ENCODE measurements at places on chromosomes 2 and 18. TPM values are rescaled to one million over a fixed set of nuclear protein-coding genes. Genes with fewer than 3 reads are reported as not detected.

- no peak for ATAC-seq
These were observed 134.0 kb downstream of the FTCDNL1 start for GRCh38 chr2:199716807-199717586.

GRCh38 chr2:176582990-176583481 lies 313.8 kb downstream of the MTX2 start:
- ATAC-seq: no peak

Gene POU3F3
- not detected for total RNA-seq

DNA sequence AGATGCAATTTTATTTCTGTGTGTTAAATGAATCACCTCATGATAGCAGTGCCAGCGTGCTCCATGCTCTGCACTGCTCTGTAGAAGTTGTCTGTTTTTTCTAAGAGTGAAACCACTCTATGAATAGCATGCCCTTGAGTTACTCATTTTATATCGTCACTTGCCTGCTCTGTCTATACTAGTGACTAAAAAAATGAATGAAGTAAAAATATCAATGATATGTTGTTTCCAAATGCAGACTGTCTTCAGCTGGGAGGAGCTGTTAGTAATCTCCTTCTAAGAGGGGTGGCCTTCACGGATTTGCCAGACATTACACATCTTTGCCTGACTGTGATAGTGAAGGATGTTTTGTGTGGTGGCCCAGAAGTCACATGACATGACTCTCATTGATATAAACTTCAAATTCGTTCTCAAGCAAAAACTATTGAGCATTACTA lies 852.1 kb downstream of the CNTNAP5 start:
- ATAC-seq: no peak

GRCh38 chr2:196324211-196324610 lies 152.8 kb upstream of the STK17B start:
- ATAC-seq: no peak

- no peak for ATAC-seq
These were observed 225.3 kb upstream of the HDAC4 start for GRCh38 chr2:239625971-239626734.

DNA sequence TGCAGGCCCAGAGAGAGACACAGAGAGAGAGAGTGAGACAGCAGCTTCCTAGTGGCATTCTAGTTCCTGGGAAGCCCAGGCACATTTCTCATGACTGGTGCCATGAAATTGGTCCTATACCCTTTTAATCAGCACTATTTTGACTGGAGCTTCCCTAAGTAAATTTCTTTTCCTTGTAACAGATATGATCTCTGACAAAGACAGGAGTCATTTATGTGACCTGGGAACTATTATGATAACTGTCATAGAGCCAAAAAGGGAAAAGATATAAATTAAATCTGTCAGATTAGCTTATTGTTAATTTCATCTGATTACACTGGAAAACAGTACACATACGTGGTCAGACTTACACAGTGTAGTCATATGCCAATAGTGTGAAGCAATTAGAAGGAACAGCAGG lies 161.3 kb upstream of the HNRNPA3 start:
- ATAC-seq: no peak

Gene B4GALT6
- total RNA-seq: 2.9 TPM

DNA sequence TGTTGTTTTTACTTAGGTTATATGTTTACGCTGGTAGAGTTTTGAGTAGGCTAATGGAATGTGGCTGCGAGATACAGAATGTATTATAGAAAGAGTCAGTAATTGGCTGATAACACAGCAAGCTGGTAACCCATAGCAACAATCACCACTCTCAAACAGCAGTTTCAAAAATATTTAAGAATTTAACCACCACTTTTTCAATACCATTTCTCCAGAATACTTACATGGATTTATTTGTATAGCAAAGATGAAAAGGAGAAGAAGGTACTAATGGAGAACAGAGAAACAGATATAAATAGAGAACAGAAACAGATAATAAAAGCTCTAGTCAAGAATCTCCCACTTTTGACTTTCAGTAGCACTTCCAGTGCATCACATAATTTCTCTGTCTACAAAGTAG lies 188.3 kb upstream of the SLC39A10 start:
- no peak for ATAC-seq

Gene NR4A2
- 3.1 TPM for total RNA-seq

DNA sequence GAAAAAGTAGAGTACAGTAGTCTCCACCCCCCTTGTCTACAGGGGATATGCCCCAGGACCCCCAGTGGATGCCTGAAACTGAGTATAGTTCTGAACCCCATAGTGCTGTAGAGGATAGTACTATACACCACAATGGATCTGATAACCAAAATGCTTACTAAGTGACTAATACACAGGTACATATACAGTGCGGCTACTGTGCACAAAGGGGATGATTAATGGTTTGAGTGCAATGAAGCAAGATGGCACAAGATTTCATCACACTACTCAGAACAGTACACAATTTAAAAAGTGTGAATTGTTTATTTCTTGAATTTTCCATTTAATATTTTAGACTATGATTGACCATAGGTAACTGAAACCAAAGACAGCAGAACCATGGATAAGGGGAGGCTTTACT lies 446.9 kb upstream of the NRP2 start:
- peak; percentile 93 for ATAC-seq

- no peak for ATAC-seq
These were observed 55.5 kb downstream of the SGPP2 start for GRCh38 chr2:222479859-222480258.

DNA sequence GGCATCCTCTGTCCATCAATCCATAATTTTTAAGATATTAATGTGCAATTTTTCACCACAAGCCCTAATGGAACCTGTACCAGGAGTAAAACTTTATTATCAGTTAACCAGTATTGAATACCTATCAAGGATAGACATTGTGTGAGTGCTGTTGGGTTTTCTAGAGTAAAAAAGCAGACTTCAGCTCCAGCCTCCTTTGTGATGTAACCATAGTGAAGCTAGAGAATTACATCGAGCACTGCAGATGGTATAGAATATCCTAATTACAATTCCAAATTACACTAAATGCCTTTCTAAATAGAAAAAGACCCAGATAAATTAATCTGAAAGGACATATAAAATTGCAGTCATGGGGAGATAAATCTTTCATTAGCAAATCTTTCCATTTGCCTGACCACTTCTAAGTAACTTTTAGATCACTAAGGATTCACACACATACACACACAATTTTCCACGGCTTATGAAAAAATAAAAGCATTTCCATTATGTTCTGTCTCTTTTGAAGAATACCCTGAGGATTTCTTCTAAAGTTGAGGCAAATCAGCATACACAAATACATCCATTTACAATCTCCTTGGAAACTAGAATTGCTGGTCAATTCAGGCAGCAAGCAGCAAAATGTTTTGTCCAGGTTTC lies 117.1 kb upstream of the TANK start:
- no peak for ATAC-seq

GRCh38 chr18:49619801-49620200 lies 57.9 kb downstream of the LIPG start:
- ATAC-seq: no peak

DNA sequence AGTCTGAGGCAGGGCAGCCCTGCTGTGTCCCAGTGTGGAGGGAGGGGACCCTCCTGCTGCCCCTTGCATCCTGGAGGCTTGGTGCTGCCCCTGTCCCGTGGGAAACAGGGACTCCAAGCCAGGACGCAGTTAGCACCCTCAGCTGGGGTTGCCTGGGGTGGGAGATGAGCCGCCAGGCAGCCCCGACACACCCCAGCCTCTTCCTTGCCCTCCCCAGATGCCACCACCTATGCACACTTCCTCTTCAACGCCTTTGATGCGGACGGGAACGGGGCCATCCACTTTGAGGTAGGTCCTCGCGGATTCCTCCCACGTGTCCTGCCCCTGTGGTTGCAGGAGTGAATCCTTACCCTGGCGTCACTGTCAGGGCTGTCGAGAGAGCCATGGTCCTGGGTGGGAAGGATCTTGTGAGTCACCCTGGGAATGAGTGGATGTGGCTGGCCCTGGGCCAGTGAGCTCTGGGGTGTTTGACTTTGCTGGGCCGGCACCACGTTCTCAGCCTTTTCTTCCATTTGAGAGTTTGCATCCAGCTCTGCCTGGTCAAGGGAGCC lies 27.5 kb upstream of the FAHD2A start:
- no peak for ATAC-seq

- peak; percentile 52 for ATAC-seq
These were observed 1.2 kb downstream of the ALK start for GRCh38 chr2:29920130-29920577.

Gene DUSP2
- 1.8 TPM for total RNA-seq

Gene GULP1
- total RNA-seq: 10.2 TPM

- ATAC-seq: peak; percentile 87
These were observed 23.8 kb downstream of the SOWAHC start for GRCh38 chr2:109637749-109638570.

Gene DPP4
- total RNA-seq: 0.56 TPM

GRCh38 chr2:63438181-63438580 lies 150.1 kb downstream of the WDPCP start:
- ATAC-seq: no peak

DNA sequence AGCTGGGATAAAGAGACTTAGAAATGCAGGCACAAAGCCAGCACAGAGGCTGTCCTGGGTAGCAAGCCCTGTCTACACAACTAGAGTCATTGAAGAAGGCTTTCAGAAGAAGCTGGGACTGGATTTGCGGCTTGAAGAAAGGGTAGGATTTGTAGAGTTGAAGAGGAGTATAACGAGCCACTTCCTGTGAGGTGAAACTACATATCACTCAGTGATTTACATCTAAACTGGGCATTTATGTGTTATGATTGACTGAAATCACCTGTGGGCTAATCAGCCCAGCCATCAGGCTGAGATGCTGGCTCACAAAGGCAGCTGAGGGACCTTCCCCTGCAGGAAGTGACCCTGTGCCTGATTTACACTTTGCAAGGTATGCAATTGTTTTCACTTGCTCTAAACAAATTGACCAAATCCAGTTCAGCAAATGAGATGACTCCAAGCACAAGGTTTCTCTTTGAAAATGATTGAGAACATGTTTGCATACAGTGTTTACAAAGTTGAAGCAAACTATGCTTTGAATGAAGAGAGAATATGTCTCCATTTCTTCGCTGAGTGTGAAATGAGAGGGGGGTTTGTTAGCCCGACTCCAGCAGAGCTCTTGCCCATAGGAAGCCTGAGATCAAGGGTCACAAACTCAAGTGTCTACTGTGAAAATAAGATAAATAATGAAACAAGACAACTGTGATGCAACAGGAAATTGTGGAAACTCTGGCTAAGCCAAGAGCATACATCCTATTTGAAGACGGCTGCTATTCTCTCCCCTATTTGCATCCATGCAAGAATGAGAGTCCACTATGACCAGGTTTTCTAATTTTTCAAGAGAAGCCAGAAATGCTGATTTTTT lies 69.3 kb upstream of the HK2 start:
- ATAC-seq: no peak

Gene UGT1A8
- 0.16 TPM for total RNA-seq

All from esophagus mucosa (tissue), 1 donor.